Hypothalamus (tissue), 51 donors: ENCODE measurements at places on chromosomes 13 and 19.

- no peak for DNase-seq
Measured at GRCh38 chr19:793806-794205, 3.4 kb upstream of the PTBP1 start.

GRCh38 chr19:31096062-31096830 lies 253.0 kb downstream of the TSHZ3 start:
- no peak for DNase-seq

- no peak for DNase-seq
Measured at GRCh38 chr19:16293118-16294091, 31.2 kb upstream of the KLF2 start.

GRCh38 chr13:95207769-95208366 lies 93.4 kb downstream of the ABCC4 start:
- DNase-seq, result no peak

- DNase-seq, result no peak
Measured at GRCh38 chr13:113937073-113937472, 36.8 kb downstream of the C13orf46 start.

GRCh38 chr13:93307651-93308050 lies 81.0 kb downstream of the GPC6 start:
- DNase-seq, result no peak
